Placental epithelial cell (primary cell): ENCODE measurements at places on chromosomes 12 and 14. TPM values are rescaled to one million over a fixed set of nuclear protein-coding genes. Genes with fewer than 3 reads are reported as not detected.

The TTC8 gene
- 19.2 and 21.0 TPM in 2 replicates for total RNA-seq

The SLC7A7 gene
- 3.5 and 28.5 TPM in 2 replicates for total RNA-seq

The RAB15 gene
- total RNA-seq: 4.9 and 14.1 TPM in 2 replicates

The COX8C gene
- 0.39 TPM in 1 of 2 replicates, not detected in the other for total RNA-seq

The GYS2 gene
- total RNA-seq: not detected in 2 replicates

The ITGA5 gene
- 68.7 and 180 TPM in 2 replicates for total RNA-seq

The OVCH1 gene
- total RNA-seq: not detected in 2 replicates

The PLCZ1 gene
- not detected in 2 replicates for total RNA-seq

The PTPRQ gene
- total RNA-seq: under 0.01 TPM in 1 of 2 replicates, not detected in the other

The SLC2A13 gene
- 15.6 and 26.3 TPM in 2 replicates for total RNA-seq

The RIMBP2 gene
- 0.11 TPM in 1 of 2 replicates, not detected in the other for total RNA-seq

The CDCA3 gene
- total RNA-seq: 7.9 and 13.8 TPM in 2 replicates

The OASL gene
- not detected in 2 replicates for total RNA-seq

The ANG gene
- 6.5 and 6.7 TPM in 2 replicates for total RNA-seq

The SMCO3 gene
- 11.1 and 29.1 TPM in 2 replicates for total RNA-seq
